Gastrocnemius medialis (tissue), 4 donors: ENCODE measurements at places on chromosomes 11 and 22.
A peak's percentile ranks its signal among the peaks of the same experiment; 100 is the strongest.

DNA sequence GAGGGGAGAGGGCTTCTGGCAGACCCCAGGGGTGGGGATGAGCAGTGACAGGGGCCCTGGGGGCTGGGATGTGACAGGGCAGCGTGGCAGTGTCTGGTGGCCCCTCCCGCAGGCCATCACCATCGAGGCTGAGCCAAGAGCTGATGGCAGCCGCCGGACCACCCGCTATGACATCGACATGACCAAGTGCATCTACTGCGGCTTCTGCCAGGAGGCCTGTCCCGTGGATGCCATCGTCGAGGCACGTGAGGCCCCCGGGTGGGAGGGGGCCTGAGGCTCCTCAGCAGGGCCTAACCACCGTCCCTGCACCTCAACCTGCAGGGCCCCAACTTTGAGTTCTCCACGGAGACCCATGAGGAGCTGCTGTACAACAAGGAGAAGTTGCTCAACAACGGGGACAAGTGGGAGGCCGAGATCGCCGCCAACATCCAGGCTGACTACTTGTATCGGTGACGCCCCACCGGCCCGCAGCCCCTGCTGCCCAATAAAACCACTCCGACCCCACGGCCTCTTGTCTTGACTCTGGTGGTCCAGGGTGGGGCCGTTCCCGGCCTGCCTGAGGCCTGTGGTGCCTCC lies 2.6 kb upstream of the TCIRG1 start:
- DNase-seq = no peak

GRCh38 chr11:43316451-43316850 lies 4.7 kb downstream of the API5 start:
- DNase-seq = no peak

- no peak for DNase-seq
These were observed 387.9 kb upstream of the ANO3 start for GRCh38 chr11:25943777-25944661.

DNA sequence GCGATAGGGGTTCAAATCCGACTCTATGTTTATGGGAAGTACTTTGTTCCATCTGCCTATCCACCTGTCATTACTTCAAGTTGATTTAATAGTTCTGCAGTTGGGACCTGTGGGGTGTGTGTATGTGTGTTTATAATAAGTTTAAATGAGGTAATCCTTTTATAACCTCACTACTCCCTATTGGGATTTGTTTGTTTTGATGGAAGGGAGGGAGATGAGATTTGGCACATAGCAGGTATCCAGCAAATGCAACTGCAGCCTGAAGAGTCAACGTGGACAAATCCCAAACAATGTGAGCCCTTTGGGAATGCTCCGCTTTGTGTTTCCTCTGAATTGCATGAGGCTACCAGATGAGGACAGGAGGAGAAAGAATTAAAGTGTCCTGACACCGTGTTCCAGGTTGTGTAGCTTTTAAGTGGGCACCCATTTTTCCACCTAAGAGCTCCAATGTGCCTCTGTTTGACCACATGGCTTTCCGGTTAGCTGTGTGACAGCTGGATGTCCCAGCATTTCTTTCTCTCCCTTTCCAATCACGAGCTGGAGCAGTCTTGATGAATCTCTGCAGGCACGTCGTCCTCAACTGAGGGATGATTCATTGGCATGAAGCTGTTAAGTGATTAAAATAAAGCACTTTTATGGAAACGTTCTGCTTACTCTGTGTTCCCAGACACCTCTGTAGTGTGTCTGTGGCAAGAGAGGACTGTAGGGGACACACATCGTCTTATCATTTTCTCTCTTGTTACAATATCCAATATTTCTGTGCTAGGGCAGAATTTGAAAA lies 610.7 kb downstream of the NTM start:
- DNase-seq = no peak

- no peak for DNase-seq
These were observed 98.4 kb upstream of the B3GAT1 start for GRCh38 chr11:134510233-134511040.

DNA sequence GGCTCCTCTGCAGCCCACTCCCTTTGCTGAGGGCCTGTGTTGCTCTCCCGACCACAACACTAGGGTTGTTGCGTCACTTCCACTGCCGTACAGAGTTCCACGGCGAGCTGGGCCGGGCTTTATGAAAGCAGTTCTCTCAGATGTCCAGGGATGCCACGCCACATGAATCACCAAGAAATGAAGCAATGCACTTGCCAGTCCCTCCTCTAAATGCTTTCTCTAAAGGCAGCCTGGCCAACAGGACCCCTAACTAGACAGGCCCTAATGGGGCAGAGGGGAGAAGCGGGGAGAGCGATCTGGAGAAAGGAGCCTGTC lies 188.7 kb downstream of the CTTN start:
- DNase-seq = no peak

- DNase-seq = no peak
These were observed 6.5 kb upstream of the RASD2 start for GRCh38 chr22:35534091-35534490.

DNA sequence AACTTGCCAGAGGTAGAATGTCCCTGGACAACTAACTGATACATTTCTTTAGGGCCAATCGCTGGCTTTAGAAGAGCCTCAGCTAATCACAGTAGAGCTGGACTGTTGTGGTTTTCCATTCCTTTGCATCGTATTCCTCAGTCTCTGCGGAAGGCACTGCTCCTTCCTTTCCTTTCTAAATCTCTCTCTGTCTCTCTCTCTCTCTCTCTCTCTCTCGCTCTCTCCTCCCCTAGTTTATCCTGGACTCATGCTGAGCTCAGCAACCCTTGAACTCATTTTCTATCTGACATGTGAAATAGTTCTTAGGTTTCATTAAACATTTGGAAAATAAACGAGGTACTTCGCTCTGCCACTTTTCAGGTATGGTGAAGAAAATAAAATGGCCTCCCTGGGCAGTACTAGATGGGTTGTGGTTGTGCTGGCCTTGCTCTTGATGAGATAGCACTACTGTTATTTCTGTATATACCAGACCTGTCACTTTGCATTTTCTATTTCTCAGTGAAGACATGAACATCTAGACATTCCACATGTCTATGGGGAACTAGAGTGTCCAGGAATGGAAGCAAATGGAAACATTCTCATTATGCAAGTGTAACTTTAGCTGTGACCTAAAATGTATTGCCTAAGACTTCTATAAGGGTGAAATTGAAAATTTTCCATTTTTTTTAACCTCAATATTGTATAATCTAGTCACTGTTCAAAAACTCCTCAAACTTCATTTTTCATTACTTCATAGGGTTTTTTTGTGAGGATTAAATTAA lies 12.0 kb upstream of the SESN3 start:
- no peak for DNase-seq

DNA sequence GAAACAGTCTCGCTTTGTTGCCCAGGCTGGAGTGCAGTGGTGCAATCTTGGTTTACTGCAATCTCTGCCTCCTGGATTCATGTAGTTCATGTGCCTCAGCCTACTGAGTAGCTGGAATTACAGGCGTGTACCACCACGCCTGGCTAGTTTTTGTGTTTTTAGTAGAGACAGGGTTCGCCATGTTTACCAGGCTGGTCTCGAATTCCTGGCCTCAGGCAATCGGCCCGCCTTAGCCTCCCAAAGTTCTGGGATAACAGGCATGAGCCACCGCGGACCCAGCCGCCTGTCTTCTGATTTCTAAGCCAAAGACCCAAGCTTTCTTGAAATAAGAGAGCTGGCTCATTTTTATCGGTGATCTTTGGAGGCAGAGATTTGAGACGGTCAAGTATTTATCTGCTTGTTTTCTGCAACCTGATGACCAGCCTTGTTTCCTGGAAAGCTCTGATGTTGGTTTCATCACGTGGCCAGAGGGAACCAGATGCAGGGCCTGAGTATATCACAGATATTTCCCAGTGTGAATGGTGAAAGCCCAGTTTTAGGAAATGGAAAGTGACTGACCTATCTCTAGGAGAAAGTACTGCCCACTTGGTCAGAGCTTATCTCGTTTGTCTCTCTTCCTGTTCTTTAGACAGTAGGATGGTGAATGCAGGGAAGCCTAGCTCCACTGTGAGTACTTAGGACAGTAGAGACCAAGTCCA lies 5.7 kb upstream of the SIDT2 start:
- DNase-seq = peak; percentile 54

DNA sequence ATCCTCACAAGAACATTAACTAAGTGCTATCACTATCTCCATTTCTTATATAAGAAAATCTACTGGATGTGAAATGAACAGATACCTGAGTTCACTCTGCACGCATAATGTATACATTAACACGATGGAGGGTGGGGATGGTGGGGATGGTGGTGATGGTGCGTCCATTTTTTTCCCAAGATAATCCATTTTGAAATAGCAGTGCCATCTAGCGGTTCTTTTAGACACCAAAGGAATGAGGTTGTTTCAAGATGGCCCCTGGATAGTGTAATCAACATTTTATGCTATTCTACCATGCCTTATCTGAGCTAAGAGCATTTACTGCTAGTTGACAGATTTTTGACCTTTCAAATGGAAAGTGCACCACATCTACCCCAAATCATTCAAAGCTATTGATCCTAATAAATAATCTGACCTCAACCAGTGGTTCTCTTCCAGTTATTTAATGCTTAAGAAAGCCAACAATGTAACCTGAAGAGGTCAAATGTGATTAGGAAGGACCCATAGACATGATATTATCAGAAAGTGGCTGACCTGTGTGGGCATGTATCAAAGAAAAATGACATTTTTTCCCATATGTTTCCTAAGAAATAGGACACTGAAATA lies 714.7 kb upstream of the TENM4 start:
- no peak for DNase-seq

DNA sequence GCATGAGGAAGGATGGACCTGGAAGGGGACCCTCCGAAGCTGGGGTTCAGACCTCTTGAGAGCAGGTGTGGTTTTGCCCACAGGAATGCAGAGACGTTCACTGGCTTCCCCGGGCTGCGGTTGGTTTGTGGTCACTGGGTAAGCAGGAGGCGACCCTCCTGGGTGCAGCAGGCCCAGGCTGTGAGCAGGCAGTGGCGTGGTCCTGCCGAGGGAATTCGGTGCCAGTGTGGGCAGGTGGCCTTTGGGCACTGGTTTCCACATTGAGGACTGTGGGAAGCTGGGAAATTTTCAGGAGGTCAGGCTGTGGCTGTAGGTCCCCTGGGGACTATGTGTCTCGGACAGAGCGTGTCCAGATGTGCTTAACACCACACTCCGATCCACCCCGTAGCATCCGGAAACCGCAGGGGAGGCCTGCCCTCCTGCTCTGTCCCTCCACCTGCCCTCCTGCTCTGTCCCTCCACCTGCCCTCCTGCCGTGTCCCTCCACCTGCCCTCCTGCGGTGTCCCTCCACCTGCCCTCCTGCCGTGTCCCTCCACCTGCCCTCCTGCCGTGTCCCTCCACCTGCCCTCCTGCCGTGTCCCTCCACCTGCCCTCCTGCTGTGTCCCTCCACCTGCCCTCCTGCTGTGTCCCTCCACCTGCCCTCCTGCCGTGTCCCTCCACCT lies 27.5 kb downstream of the TPCN2 start:
- no peak for DNase-seq

DNA sequence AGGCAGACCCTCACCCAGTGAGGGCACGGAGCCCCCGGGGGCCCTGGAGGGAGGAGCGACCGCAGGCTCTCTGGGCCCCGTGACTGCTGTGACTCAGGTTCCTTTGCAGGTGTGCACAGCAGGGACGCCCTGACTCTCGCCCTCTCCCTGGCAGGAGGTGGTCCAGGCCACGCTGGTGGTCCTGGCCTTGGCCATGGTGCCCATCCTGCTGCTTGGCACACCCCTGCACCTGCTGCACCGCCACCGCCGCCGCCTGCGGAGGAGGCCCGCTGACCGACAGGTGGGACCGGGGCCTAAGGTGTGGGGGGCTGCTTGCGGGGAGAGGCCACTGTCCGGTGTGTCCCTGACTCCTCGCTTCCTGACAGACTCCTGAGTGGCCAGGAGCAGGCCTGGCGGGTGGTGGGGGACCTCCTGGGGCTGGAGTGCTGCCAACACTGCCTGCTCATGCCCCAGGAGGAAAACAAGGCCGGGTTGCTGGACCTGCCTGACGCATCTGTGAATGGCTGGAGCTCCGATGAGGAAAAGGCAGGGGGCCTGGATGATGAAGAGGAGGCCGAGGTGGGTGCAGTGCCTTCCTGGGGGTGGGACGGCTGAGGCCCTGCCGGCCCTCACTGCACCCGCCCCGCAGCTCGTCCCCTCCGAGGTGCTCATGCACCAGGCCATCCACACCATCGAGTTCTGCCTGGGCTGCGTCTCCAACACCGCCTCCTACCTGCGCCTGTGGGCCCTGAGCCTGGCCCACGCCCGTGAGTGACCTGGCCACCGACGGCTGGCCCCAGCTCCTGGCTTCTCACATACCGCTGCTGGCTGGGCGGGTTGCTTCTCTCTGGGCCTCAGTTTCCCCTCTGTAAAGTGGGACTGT lies 10.9 kb downstream of the TCIRG1 start:
- no peak for DNase-seq

DNA sequence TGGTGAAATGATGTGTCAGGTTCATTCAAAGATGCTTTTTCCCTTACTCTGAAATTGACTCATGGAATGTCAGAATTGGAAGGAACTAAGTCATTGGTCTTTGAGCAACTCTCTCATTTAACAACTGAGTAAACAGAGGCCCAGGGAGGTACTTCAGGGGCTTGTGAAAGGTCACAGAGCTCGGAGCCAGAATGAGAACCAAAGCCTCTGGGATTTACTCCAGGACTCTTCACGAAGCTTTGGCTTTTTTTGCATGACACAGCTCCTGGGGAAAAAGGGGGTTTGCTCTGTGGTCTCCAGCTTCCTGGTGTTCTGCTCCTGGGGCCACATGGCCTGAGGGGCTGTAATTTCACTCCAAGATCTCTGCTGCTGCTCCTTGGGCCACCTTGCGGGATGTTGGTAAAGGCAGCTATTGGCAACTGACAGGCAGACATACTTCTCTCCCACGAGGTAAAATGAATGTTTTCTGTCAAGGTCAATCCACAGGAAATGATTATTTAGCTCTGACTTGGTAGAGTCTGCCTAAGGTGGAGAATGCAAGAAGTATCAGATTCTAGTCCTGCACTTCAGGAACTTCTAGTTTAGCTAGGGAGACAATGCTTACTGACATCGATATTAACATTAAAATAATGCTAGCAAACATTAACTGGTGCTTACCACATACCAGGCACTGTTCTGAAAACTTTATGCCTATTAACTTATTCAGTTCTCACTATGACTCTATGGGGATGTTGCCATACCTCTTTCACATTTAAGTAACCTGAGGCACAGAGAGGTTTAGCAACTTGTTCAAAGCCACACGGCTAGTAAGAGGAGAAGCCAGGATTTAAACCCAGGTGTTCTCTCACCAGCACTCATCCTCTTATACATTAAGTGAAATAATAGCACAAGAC lies 16.1 kb downstream of the PKNOX2 start:
- DNase-seq = no peak

- DNase-seq = no peak
These were observed 531.1 kb downstream of the BRD1 start for GRCh38 chr22:49296561-49296960.

DNA sequence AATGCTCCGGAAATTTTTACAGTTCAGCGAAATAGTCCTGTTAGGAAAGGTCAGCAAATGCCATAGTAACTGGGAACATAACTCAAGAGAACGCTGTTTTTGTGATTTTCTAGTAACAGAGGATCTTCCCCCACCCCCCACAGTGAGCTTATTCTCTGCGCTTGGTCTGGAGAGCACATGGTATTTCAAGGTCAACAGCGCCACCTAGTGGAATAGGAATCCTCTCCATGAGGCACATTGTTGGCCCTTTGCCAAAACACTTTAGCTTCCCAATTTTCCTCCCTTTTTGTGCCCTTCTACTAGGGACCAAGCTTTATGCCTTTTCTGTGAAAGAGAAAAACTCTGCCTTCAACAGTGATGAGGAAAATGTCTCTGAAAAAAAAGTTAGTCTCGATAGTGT lies 13.2 kb upstream of the OR4C12 start:
- no peak for DNase-seq
